H7 (cell line): ENCODE measurements at places on chromosomes 5 and 9. TPM values are rescaled to one million over a fixed set of nuclear protein-coding genes. Genes with fewer than 3 reads are reported as not detected.

The SPATA31A3 gene
- 0.22 TPM in 1 of 2 replicates, not detected in the other for total RNA-seq

GRCh38 chr5:168238463-168238862 is 53.0 kb upstream of the WWC1 start:
- DNase-seq: no peak

DNA sequence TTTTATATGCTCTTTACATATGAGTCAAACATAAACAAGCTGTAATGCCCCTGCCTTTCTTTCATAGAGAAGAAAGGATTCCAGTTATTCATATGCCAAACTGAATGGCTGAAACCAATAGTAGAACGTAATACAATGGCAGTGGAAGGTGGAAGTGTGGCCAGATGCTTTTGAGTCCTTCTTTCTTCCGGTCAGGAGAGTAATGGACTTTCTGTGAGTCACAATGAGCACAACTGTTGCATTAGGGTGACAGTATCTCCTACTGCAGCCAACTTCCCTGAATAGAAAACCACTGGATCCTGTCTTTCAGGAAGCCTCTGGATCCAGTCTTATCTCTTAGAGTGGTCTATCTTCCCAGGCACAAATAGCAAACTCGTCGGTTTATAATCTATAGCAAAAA is 855.2 kb downstream of the MAT2B start:
- no peak for DNase-seq

GRCh38 chr9:14080959-14081542 is 232.9 kb downstream of the NFIB start:
- no peak for DNase-seq

The PLAC8L1 gene
- 0.44 and 0.59 TPM in 2 replicates for total RNA-seq

DNA sequence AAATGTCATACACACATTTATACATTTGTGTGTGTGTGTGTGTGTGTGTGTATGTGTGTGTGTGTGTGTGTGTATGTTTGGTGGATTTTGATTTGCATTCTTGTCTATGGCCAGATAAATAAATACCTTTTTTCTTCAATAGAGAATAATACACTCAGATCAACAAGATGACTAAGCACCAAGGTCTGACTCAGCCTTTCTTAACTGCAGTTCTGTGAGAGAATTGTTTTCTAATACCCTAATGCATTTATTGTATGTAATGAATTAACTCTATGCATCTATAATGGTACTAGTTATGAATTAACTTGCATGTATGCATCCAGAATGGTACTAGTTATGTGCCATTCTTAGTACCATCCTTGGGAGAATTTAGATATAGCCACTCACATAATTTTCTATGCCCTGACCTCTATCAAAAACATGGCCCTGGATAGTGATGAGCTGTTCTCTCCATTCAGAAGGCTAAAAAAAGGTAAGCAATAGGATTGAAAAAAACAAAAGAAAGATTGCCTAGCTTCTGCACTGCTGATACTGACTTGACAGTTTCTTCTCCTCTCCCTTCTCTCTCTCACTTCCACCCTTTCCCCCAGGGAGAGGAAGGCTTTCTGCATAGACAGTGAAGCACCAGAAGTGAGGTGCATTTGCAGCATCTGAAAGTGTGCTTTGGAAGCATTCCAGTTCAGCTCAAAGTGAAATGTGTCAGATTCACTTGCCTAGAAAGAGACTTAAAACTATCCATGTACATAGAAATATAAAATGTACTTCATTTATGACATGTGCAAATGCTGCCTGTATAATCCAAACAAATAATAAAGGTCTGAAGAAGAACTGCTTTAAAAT is 55.1 kb upstream of the CCDC112 start:
- no peak for DNase-seq

The OSMR gene
- total RNA-seq: 0.26 and 0.38 TPM in 2 replicates

DNA sequence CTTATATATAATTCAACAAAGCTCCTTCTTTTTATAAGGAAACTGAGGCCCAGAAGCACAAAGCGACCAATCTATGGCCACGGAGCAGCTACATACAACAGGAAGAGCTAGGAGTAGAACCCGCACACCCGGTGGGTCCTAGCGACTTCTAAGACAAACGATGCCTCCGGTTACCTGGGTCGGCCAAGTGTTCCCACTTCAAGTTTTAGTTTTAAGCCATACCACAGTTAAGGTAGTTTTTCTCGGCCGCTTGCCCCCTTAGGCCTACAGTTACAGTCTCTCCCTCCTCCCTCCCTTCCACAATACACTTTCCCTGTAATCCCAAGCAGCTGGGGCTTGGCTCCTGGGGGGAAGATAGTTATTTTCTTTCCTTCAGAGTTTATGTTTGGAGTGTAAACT is 533 bp downstream of the SREK1IP1 start:
- DNase-seq: peak; percentile 15
